Stimulated activated naive CD4-positive, alpha-beta T cell (primary cell): ENCODE measurements at places on chromosomes 16 and 17.

GRCh38 chr16:89192956-89193575, 7.3 kb downstream of the SLC22A31 start:
- DNase-seq, result no peak

GRCh38 chr16:50733468-50733867, 8.4 kb upstream of the CYLD start:
- DNase-seq, result no peak

DNA sequence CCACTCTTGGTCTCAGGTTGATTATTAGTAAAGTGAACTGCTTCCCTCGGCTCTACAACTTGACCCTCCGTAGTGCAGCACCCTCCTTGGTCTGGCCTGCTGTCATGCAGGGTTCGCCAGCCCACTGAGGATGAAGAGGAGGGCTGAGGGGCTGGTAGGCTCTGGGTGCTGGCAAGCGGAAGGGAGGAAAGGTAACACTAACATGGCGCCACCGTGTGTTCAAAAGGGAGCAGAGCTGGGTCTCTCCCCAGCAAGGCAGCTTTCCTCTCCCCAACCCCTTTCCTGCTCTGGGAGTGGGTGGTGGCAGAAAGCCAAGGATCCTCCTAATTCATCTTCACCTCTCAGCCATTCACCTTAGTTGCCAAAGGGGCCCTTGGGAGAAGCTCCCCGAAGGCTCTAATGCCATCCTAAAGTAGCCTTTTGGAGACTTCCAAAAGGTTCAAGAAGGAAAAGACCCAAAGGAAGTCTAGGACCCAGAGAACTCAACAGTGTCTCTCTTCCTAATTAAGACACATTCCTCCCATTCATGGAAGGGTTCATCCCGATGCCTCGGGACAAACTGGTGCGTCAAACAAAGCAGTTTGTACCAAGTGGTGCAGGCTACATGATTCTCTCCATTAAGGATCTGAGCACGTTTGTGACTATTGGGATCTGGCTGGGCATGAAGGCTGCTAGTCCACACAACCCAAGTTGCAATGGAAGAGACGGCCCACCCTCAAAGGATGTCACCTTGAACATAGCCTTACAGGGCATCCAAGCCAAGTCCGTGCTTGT, 90.8 kb upstream of the TOB1 start:
- DNase-seq, result peak; percentile 54

GRCh38 chr17:51029142-51029541, 91.5 kb downstream of the SPAG9 start:
- DNase-seq, result no peak

- DNase-seq, result no peak
Observed at GRCh38 chr16:10970065-10970464, 25.7 kb downstream of the CLEC16A start.

DNA sequence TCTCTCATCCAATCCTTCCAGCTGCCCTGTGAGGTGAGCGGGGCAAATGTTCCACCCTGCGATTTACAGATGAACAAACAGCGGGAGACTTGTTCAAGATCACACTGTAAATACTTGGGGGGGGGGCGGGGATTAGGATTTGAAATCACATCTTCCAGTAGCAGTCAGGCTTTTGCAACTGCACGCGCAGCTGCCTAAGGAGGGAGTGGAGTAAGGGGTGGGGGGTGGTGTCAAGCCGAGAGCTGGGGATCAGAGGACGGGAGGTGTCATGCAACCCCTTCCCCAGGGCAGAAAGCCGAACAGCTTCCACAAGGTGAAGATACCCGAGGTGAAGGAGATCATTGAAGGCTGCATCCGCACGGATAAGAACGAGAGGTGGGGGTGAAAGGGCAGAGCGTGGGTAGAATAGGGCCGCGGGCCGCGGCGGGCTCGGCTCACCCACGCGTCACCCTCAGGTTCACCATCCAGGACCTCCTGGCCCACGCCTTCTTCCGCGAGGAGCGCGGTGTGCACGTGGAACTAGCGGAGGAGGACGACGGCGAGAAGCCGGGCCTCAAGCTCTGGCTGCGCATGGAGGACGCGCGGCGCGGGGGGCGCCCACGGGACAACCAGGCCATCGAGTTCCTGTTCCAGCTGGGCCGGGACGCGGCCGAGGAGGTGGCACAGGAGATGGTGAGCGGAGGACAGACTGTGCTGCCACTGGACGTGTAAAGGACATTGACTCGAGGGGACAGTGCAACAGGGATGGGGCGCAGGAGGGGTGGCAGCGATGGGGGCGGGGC, 4.6 kb downstream of the WNK4 start:
- peak; percentile 10 for DNase-seq

DNA sequence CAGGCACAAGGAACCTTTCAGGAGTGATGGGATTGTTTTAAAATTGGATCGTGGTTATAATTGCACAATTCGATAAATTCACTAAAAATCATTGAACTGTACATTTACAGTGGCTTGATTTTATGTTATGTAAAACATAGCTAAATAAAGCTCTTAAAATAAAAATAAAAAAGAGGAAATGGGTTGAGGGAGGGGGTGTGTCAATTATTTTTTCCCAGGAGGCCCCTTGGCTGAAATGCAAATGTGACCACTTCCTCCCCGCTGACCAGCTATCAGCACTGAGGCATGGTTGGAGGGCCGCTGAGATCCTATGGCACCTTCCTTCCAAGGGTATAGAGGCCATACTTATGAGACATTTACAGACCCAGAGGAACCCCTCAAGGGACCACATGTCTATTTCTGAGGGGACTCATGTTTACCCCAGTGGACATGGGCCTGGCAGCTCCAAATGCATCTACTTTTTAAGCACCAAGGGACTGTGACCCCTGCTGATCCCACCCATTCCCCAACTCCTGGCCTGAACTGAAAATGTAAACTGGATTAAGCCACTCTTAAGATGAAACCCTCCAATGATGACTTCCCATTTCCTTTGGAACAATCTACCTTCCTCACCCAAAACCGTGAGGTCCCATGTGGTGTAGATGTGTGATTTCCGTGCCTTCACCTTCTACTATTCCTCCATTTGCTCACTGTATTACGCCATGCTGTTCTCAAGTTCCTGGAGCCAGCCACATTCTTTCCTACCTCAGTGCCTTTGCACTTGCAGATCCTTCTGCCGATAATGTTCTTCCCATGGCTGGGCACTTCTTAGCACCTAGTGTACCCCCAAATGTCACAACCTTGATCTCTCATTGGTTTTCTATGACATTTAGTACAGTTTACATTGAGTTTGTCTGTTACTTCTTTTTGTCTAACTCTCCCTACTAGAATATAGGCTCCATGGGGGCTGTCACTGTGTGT, 2.8 kb upstream of the IL21R start:
- no peak for DNase-seq

DNA sequence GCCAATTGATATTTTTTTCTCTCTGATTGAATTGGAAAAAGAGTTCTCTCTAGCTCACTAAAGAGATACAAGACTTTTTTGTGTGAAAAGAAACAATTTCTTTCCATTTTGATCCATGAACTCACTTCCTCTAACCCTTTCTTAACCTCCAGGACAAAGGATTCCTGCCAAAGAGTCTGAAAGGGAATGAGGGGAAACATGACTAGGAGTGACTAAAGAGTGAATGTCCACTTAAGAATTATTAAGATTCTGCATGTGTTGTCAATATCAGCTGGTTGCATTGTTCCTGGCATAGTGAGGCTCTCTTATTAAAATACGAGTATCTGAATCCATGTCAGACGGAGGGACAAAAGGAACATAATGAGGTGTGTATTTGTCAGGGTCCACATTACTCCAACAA, 344.7 kb downstream of the GRIN2A start:
- no peak for DNase-seq
